ENCODE measurements at places on chromosomes 12 and 14. TPM values are rescaled to one million over a fixed set of nuclear protein-coding genes. Genes with fewer than 3 reads are reported as not detected.

The RHOJ gene
- 13.3 TPM for total RNA-seq

The SMIM41 gene
- not detected for total RNA-seq

The EIF2S1 gene
- 104 TPM for total RNA-seq

- no peak for DNase-seq
These were observed 9.0 kb downstream of the TAPBPL start for GRCh38 chr12:6460751-6461371.

DNA sequence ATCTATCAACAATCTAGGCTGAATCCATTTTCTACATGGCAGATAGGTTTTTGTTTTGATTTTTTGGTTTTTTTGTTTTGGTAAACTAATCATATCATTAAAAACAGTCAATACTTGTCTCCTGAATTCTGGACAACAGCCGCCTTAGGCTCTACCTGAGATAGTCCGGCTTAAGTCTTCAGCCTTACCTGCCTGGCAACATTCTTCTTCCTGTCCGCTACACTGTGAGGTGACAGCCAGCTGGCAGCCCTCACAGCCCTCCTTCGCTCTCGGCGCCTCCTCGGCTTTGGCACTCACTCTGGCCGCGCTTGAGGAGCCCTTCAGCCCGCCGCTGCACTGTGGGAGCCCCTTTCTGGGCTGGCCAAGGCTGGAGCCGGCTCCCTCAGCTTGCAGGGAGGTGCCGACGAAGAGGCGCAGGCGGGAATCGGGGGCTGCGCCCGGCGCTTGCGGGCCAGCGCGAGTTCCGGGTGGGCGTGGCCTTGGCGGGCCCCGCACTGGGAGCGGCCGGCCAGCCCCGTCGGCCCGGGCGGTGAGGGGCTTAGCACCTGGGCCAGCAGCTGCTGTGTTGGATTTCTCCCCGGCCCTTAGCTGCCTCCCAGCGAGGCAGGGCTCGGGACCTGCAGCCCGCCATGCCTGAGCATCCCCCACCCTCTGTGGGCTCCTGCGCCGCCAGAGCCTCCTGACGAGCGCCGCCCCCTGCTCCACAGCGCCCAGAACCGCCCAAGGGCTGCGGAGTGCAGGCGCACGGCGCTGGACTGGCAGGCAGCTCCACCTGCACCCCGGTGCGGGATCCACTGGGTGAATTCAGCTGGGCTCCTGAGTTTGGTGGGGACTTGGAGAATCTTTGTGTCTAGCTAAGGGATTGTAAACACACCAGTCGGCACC is 49.0 kb downstream of the MDGA2 start:
- DNase-seq = no peak

GRCh38 chr14:76261371-76261811 is 109.7 kb downstream of the GPATCH2L start:
- no peak for DNase-seq

- DNase-seq = no peak
These were observed 113.7 kb upstream of the MYF6 start for GRCh38 chr12:80593766-80594165.

- DNase-seq = no peak
These were observed 222.8 kb downstream of the RMST start for GRCh38 chr12:97685360-97685759.

DNA sequence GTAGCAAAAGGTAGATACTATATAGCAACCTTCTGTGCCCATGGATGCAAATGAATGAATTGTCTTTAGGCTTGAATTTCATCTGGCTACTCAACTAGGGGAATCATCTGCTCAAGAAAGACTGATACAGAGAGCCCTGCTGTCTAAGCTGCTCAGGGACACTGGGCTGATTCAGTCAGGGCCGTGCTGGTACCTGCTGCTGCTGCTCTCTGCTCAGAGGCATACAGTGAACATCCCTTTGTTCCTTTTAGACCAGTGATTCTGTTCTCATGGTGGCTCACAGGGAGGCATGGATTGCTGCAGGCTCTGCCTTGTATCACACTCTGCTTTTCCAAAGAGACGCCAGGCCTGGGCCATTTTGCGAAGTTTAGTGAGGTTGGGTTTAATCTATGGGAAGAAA is 14.1 kb downstream of the EIF2B2 start:
- no peak for DNase-seq
